ENCODE measurements at places on chromosomes 12 and 14. TPM values are rescaled to one million over a fixed set of nuclear protein-coding genes. Genes with fewer than 3 reads are reported as not detected.

- DNase-seq, result no peak
Observed at GRCh38 chr14:24920265-24921075, 129.5 kb downstream of the STXBP6 start.

GRCh38 chr12:54589964-54590363 is 1.5 kb upstream of the PPP1R1A start:
- no peak for DNase-seq

DNA sequence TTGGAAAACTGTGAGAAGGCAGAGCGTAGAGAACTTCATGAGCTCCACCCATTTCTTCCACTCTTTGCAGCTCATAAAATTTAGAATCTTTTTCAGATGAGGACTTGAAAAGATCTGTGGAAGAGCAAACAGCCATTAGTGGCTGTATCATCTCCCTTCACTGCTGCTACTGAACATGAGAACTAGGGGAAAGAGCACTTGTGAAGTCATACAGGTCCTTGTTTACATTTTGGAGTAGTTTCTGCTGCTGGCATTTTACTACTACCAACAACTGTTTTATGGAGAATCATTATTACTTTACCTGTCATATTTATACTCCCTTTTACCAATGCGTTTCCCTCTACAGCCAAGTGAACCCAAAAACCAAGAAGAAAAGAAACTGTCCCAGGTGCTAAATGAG is 41.0 kb downstream of the RPGRIP1 start:
- no peak for DNase-seq

DNA sequence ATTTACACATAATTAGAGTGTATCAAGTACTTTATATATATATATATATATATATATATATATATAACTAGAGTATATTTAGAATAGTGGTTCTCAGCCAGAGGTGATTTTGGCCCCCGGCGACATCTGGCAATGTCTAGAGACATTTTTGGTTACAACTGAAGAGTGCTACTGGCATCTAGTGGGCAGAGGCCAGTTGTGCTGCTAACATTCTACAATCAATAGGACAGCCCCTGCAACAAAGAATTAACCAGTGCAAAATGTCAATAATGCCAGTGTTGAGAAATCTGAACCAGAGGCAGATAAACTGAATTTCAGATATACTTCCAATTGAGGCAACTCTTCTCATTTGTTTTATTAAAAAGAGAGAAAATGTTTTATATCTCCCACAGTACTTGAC is 8.9 kb downstream of the GTF2A1 start:
- peak; percentile 76 for DNase-seq

DNA sequence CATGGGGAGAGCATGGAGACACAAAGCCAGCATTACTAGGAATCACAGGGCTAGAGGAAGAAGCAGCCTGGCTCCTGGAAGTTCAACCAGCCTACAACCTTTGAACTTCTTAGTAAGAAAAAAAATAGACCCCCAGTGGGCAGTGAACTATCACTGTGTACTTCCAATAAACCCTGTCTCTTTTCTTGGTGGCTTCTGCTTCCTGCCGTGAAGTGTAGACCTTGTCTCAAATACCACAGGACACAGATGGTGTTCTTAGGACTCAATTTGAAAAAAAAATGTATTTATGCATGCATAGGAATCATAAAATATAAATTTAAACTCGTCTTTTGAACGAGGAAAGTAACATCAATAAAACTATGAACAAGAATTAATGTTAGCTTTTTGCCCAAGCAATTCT is 3.6 kb upstream of the PTGER2 start:
- DNase-seq, result peak; percentile 52

KRT75 gene
- not detected for total RNA-seq

TAS2R42 gene
- total RNA-seq, result not detected

Data from activated CD4-positive, alpha-beta T cell treated with anti-CD3 and anti-CD28 coated beads, Interleukin-2, amount 10 ng/mL, durations not matched to agents 24 days and 14 days (primary cell).